ENCODE measurements at places on chromosomes 12 and 14.

DNA sequence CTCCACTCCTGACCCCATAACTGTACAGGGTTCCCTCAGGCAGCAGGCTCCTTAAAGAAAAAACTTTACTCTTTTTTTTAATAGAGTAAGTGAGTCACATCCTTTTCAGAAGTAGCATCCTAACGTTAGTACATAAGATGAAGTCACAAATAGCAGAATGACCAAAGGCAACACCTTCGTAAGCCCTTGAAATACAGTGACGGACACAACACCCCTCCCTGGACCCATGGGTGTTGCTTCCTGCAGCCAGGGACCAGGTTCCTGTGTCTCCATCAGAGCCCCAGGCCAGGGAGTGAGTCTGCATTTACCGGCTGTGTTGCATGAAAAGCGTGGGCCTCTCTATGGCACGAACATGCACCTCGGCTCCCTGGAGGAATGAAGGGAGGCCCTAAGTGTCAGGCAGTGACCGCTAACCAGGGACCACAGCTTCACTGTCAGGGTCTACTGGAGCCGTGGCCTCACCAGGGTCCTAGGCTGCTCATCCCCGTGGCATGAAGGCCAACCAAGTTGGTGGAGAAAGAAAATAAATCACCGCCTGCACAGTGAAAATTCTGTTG lies 340.0 kb upstream of the SFSWAP start:
- DNase-seq, result no peak

- no peak for DNase-seq
Measured at GRCh38 chr12:109686523-109686922, 27.1 kb upstream of the FAM222A start.

DNA sequence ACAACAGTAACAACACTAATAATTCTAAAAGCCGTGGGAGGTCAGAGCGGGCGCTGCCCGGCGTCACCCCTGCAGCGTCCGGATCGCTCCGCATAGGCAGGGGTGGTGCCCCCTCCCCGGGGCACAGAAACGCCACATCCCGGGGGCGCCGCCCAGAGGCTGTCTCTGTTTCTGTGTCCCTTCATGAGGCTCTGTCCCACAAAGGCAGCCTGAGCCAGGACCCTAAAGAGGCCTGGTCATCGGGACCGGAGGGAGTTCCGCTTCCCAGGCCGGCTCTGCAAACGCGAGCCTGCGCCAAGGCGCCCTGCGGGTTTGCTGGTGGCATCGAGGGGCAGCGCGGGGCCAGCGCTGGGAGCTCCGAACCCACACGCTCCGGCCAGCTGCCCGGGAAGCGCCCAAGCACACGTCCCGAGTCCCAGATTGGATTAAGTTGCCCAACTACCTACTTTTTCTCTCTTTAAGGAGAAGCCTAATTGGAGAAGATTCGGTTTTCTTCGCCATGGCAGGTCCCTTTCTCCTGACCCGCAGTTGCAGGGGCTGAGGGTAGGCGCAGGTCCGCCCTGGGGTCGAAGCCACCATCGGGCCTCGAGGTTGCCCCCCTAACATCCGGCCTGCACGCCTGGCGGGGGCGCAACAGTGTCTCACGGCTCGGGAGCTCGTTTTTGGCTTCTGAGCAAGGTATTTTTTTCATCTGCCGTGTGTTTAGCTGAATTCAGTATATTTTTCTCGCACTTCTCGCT lies 421.7 kb downstream of the VRK1 start:
- no peak for DNase-seq

GRCh38 chr12:1054117-1054870 lies 63.3 kb downstream of the ERC1 start:
- DNase-seq, result peak; percentile 67

GRCh38 chr14:55556929-55557623 lies 22.9 kb upstream of the KTN1 start:
- peak; percentile 89 for DNase-seq

GRCh38 chr12:56278905-56279304 lies 12.2 kb downstream of the COQ10A start:
- no peak for DNase-seq

DNA sequence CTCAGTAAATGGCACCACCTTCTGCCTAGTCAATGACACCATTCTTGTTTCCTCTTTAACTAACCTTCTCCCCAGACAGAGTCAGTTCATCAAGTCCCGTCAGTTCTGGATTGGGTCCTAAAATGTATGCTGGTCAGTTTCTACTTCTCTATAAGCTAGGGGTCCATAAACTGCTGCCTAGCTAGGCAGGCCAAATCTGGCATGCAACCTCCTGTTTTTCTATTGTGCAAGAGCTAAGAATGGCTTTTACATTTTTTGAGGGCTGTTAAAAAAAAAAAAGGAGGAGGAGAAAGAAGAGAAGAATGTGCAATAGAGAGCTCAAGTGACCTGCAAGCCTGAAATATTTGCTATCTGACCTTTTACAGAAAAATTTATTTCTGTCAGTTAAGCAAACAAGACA lies 6.4 kb upstream of the TMED10 start:
- DNase-seq, result no peak

DNA sequence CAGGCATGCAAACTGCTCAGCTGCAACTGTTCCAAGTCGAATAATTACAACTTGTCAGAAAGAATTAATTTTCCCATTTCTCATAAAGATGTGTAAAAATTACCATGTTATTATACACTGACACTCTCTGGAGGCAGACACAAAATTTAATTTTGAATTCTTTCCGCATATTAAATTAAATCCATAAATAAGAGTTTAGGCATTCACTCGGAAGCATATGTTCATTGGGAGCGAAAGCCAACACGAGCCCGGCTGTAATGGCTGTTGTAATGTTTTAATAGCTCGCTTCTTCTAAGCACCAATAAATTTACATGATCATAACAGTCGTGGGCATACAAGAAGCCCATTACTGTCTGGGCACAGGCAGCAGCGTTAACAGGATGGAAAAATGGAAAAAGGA lies 189.6 kb upstream of the SOX5 start:
- no peak for DNase-seq

DNA sequence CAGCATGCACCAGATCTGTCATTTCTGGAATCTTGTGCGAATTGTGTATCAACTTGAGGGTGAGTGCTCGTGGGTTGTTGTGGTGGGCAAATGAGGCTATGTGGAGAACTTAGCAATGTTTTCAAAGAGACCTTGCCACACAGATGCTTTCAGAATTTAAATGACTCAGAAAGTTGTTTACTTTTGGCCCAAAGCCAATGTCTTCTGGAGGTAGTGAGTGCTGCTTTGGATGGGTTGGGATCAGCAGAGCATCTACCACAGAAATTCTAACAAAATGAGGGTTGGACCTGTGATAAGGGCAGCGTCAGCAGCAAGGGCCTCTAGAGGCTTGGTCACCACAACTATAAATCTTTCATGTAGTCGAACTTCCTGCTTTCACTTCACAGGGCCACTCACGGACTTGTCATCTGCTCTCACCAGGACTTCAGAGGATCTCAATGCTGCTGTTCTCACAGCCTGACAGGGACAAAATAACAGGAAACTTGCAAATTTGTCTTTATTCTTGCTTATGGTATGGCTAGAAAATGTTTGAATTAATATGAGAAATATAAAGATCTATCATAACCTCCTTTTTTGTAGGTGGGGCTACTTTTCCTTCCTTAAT lies 111.4 kb downstream of the DACT1 start:
- DNase-seq, result no peak

GRCh38 chr12:68495336-68496070 lies 115.2 kb upstream of the RAP1B start:
- DNase-seq, result no peak

DNA sequence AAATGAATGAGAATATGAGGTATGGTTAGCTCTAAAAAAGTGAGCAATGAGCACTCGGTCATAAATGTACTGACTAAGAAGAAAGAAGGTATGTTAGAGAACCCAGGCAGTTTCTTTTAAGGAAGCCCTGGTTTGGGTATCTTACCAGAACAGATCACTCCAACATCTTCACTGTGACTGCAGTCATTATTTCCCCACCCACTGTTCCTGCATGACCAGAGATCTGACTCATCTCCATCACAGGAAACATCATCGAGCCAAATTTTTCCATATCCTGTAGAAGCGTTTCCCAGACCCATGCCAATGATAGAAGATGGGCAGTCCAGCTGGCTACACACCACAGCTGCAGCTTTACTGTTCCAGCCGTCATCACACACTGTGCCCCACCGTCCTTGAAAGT lies 48.0 kb downstream of the CD163L1 start:
- no peak for DNase-seq

GRCh38 chr12:51147309-51147708 lies 25.6 kb downstream of the TFCP2 start:
- no peak for DNase-seq

GRCh38 chr12:132600048-132601032 lies 10.0 kb downstream of the LRCOL1 start:
- DNase-seq, result peak; percentile 94

DNA sequence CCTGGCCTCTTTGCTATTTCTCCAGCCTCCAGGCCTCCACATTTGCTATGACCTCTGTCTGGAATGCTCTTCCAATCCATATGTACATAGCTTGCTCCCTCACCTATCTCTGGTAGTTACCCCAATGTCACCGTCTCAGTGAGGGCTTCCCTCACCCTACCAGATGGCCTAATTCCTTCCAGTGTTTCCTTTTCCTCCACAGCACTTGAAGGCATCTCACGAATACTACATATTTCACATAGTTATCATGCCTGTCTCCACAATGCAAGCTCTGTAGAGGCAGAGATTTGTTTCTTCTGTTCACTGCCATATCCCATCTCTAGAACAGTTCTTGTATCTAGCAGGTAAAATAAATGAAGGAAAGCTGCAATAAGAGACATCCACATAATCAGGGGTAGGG lies 21.3 kb upstream of the HSP90B1 start:
- no peak for DNase-seq

- DNase-seq, result no peak
Measured at GRCh38 chr14:34199585-34199984, 248.7 kb upstream of the EGLN3 start.

DNA sequence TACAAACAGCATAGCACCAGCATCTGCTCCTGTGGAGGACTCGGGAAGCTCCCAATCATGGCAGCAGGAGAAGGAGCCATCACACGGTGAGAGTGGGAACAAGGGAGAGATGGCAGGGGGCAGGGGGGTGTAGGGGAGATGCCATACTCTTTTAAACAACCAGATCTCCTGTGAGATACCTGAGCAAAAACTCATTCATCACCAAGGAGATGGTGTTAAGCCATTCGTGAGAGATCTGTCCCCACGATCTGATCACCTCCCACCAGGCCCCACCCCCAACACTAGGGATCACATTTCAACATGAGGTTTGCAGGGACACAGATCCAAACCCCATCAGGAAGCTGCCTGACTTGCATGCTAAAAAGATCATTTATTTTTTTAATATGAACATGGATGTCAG lies 499.3 kb downstream of the TMEM132D start:
- DNase-seq, result no peak

GRCh38 chr12:94925206-94925605 lies 78.3 kb downstream of the NDUFA12 start:
- no peak for DNase-seq

DNA sequence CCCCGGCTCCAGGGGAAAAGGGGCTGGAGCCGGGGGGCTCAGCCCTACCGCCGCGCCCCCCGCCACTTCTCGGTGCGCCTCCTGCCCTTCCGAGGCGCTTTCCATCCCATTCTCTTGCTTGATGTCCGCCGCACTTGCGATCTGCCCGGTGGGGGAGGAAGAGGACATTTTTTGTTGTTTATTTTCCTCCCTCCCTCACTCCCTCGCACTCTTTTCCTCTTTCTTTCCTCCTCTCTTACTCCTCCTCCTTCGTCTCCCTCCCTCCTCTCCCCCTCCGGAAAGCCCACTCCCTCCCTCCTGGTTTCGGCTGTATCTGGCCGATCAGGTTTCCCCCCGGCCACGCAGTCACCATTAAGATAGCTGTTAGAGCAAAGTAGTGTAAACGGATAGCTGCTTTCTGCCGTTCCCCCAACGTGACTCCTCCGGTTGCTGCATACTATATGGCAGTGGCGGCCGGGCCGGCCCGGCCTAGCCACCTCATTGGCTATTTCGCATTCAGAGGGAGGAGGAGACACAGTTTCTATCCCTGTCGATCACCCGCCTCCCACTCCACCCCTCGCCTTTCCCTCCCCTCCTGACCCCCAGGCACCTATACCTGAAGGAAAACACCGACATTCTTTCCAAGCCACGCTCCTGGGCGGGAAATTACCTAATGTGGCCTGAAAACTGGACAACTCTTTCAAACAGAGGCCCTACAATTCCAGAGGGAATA lies at the start of gene SIX4:
TSS of gene SIX4 (minus strand) at position 445 of the 712 bp plus-strand sequence. CDS start at position 168, 277 bp downstream.
- DNase-seq, result peak; percentile 96

DNA sequence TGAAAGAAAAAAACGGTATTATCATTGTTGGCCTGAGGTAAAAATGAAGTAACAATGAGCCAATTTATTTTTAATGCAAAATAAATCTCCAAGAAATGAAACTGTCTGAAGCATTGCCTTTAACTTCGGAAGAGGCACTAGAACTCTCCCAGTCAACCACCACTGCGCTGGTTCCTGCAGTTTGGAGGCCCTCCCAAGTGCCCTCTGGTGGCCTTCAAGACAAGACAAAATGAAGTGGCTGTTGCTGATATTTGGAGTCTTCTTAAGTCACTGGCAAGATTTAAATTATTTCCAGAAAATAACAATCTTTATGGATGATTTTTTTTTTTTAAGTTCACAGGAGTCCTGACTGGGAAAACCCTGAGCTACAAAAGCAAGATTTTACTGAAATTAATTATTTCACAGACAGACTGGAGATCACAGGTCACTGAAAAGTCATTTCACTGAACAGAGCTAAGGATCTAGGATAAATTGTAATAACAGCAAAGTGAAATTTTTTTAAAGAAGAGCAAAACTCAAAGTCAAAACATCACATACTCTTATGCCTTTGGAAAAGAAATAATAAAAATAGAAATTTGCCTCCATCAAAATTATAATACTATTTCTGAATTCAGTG lies 58.2 kb downstream of the DICER1 start:
- DNase-seq, result peak; percentile 74

- no peak for DNase-seq
Measured at GRCh38 chr12:132139912-132140311, 4.2 kb downstream of the DDX51 start.

DNA sequence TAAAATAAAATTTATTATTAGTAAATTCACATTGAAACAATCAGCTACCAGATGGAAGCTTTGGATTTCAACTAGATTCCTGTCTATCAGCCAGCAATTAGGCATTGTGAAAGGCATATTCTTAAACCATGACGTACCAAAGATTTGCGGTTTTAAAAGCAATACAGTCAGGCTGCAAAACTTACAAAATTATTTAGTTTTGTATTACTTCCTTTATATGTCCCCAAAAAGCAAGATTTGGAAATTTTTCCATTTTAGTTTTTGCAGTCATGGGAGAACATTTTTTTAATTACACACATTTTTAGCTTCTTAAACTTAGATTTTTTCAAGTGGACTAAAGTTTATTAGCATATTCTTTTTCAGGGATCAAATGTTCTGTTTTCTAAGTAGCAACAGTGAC lies 225.0 kb upstream of the KITLG start:
- DNase-seq, result no peak

DNA sequence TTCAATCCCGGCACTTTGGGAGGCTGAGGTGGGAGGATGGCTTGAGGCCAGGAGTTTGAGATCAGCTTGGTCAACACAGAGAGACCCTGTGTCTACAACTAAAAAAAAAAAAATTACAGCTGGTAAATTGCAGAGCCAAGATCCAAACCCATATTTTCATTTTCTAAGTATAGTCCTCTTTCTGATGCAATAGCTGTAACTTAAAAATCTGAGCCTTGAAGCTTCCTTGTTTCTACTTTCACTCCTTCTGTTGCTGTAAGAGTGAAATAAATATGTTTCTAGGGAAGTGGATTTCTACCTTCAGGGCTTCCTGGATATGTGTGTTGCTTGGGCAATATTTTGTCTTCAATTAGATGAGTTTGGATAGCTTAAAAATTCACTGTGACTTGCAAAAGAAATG lies 42.0 kb upstream of the PRICKLE1 start:
- DNase-seq, result no peak

- DNase-seq, result peak; percentile 43
Measured at GRCh38 chr12:93502802-93503623, 35.7 kb downstream of the MRPL42 start.
